ENCODE measurements at places on chromosomes 1 and 21.

GRCh38 chr1:97560714-97561113 lies 360.1 kb downstream of the DPYD start:
- no peak for DNase-seq

DNA sequence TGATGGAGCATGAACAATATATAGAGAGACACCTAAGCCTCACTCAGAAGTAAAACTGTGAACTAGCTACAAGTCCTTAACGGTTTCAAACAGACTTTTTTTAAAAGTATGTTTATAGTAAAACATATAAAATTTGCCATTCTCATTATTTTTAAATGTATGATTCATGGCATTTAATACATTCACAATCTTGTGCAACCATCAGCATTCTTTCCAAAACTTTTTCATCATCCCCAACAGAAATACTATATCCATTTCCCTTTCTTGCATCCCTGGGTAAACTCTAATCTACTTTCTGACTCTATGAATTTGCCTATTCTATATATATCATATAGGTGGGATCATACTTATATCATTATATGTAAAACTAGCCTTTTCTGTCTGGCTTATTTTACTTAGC lies 25.5 kb downstream of the EVI5 start:
- DNase-seq, result no peak

GRCh38 chr1:27299385-27300271 lies 22.3 kb upstream of the TMEM222 start:
- DNase-seq, result peak; percentile 78

DNA sequence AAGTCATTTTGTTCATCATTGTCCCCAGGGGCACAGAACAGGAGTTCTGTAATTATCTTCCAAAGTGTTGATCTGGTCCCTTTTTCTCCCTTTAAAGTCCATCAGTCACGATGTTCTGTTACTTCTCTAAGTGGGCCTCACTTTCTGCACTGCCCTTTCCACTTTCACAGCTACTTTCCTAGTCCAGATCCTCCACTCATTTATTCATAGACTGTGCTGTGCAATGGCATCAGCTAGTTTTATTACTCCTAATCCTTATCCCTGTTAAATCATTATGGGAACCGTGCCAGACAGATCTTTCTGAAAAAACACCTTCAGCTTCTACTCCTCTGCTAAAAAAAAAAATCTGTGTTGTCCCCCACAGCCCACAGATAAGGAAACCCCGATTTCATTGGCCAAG lies 64.0 kb upstream of the BCL10 start:
- no peak for DNase-seq

GRCh38 chr1:25890239-25891034 lies 14.9 kb upstream of the PAQR7 start:
- DNase-seq, result no peak

All from SK-N-SH (cell line).